ENCODE measurements at places on chromosomes 5 and 9.

- H3K4me1 ChIP-seq = peaks cover 25% of the 10 kb centered on the region
- DNase-seq = no peak
- H3K36me3 ChIP-seq = no peaks in the 10 kb centered on the region
- no peak overlapping the region for H3K4me3 ChIP-seq
- no peak overlapping the region for H3K27ac ChIP-seq
Observed at GRCh38 chr5:74153255-74153790, 487.2 kb downstream of the ENC1 start.

DNA sequence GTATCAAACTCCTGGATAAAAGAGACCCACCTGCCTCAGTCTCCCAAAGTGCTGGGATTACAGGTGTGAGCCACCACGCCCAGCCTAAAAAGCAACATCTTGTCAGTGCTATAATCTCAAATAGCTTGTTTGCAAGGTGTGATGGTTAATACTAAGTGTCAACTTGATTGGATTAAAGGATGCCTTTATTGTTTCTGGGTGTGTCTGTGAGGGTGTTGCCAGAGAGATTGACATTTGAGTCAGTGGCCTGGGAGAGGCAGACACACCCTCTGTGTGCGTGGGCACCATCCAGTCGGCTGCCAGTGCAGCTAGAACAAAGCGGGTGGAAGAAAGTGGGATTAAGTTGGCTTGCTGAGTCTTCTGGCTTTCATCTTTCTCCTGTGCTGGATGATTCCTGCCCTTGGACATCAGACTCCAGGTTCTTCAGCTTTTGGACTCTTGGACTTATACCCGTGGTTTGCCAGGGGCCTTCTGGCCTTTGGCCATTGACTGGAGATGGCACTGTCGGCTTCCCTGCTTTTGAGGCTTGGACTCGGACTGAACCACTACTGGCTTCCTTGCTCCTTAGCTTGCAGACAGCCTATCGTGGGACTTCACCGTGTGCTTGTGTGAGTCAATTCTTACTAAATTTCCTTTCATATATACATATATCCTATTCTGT is 28.1 kb downstream of the TARS1 start:
- no peaks in the 10 kb centered on the region for H3K27me3 ChIP-seq
- H3K36me3 ChIP-seq = peaks cover 52% of the 10 kb centered on the region
- H3K27ac ChIP-seq = no peak overlapping the region

DNA sequence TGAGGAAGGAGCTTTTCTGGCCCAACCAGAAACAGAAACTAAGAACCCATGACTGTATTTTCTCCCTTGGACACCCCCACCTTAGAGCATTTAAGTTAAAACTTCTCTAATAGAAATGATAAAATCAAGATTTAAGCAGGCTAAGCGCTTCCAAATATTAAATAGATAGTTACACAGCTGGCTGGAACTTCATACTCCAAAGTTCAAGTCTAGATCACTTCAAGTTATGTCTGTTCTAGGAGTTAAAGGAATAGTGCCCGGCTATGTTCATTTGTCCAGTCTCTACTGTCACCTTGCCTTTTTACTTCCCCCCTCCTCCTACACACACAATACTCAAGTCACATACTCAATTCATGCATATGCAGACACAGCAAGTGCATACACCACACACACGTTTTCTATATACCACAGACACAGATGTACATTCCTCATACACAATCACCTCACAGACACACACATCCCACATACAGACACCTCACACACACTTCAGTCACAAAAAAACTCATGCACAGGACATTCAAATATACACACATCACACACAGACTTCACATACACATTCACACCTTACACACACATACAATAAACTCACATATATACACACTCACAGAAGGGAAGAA is 237.7 kb downstream of the PDE4D start:
- peaks cover 5% of the 10 kb centered on the region for H3K4me1 ChIP-seq
- H3K36me3 ChIP-seq = no peaks in the 10 kb centered on the region
- DNase-seq = no peak
- no peak overlapping the region for H3K27ac ChIP-seq
- H3K27me3 ChIP-seq = no peaks in the 10 kb centered on the region

- H3K4me1 ChIP-seq = peaks cover 84% of the 10 kb centered on the region
- no peak overlapping the region for H3K4me3 ChIP-seq
- DNase-seq = no peak
- H3K27ac ChIP-seq = peak overlapping the region; percentile 43
Observed at GRCh38 chr5:83562791-83563557, 91.4 kb downstream of the VCAN start.

- H3K4me1 ChIP-seq = peaks cover 14% of the 10 kb centered on the region
- no peaks in the 10 kb centered on the region for H3K36me3 ChIP-seq
- H3K27ac ChIP-seq = no peak overlapping the region
- no peak overlapping the region for H3K4me3 ChIP-seq
- H3K27me3 ChIP-seq = no peaks in the 10 kb centered on the region
- DNase-seq = no peak
Observed at GRCh38 chr5:133244242-133244641, 192.4 kb downstream of the HSPA4 start.

GRCh38 chr5:146076455-146076854 is 28.9 kb downstream of the PLAC8L1 start:
- DNase-seq = no peak
- H3K4me3 ChIP-seq = no peak overlapping the region
- no peaks in the 10 kb centered on the region for H3K36me3 ChIP-seq
- peaks cover 17% of the 10 kb centered on the region for H3K4me1 ChIP-seq
- H3K27ac ChIP-seq = no peak overlapping the region
- H3K27me3 ChIP-seq = peaks cover 5% of the 10 kb centered on the region

GRCh38 chr5:78675956-78676730 is 27.6 kb upstream of the LHFPL2 start:
- H3K27ac ChIP-seq = no peak overlapping the region
- H3K27me3 ChIP-seq = no peaks in the 10 kb centered on the region
- DNase-seq = no peak
- H3K36me3 ChIP-seq = no peaks in the 10 kb centered on the region

DNA sequence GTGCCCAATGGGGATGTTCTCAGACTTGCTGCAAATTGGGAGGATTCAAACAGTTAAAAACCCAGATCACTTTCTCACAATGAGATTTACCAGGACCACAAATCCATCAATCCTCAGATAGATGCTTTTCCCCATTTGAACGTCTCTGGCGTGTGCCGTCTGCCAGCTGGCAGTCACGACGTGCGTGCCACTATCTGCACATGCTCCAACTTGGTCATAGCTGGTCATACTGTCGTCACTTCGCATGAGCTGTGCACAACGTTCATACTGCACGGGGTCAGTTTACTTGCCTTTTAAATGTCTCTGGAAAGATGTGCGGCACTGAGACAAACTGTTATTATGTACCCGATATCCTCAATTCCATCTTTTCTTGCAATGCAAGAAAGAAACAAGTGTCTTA is 118.3 kb upstream of the RAPGEF1 start:
- no peak overlapping the region for H3K27ac ChIP-seq
- DNase-seq = no peak
- no peak overlapping the region for H3K4me3 ChIP-seq
- no peaks in the 10 kb centered on the region for H3K4me1 ChIP-seq
- peaks cover 30% of the 10 kb centered on the region for H3K36me3 ChIP-seq

- DNase-seq = no peak
- H3K27ac ChIP-seq = no peak overlapping the region
- H3K27me3 ChIP-seq = no peaks in the 10 kb centered on the region
- no peaks in the 10 kb centered on the region for H3K36me3 ChIP-seq
- no peaks in the 10 kb centered on the region for H3K4me1 ChIP-seq
- H3K4me3 ChIP-seq = no peak overlapping the region
Observed at GRCh38 chr9:25205285-25205684, 473.0 kb downstream of the TUSC1 start.

DNA sequence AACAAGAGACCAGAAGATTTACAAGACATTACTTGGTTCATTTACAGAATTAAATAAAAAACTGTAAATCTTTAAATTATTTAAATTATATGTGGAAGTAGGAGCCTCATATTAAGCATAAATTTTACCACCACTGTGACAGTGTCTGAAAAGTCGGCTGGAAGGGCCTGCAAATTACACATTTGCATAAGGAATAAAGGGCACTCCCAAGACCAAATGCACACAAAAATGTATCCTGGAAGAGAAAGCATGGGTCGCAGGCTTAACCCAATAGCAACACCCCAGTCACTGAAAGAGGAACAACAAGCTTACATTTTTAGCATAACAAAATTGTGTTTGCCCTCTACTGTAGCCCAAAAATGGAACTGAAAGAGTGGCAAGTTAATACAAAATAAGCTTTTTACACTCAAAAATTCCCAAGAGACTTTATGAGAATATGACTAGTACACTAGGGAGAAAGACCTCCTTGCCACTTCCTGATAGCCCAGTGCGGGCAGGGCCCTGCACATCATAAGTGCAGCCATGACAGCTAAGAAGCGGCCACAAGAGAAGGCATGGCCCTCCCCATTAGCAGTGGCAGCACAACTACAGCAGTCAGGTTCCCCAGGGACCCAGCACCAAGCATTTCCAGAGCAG is 482.0 kb downstream of the DTWD2 start:
- H3K4me3 ChIP-seq = no peak overlapping the region
- no peaks in the 10 kb centered on the region for H3K4me1 ChIP-seq
- no peak for DNase-seq

GRCh38 chr9:133873461-133873891 is 118.6 kb downstream of the VAV2 start:
- H3K27me3 ChIP-seq = no peaks in the 10 kb centered on the region
- H3K4me1 ChIP-seq = peaks cover 52% of the 10 kb centered on the region
- H3K27ac ChIP-seq = peak overlapping the region; percentile 91
- no peaks in the 10 kb centered on the region for H3K36me3 ChIP-seq
- peak overlapping the region; percentile 16 for H3K4me3 ChIP-seq

DNA sequence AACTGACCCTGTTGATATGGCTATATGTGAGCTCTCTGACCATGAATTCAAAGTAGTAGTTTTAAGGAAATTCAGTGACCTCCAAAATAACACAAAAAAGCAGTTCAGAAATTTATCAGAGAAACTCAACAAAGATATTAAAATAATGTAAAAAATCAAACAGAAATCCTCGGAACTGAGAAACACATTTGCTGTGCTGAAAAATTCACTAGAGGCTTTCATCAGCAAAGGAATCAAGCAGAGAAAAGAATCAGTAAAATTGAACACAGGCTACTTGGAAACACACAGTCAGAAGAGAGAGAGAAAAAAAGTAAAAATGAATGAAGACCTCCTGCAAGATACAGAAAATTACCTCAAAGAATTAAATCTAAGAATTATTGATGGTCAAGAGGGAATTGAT is 417.2 kb downstream of the TMEM232 start:
- H3K27ac ChIP-seq = no peak overlapping the region
- H3K36me3 ChIP-seq = peaks cover 12% of the 10 kb centered on the region
- H3K27me3 ChIP-seq = no peaks in the 10 kb centered on the region
- H3K4me1 ChIP-seq = no peaks in the 10 kb centered on the region
- H3K4me3 ChIP-seq = no peak overlapping the region

- no peak overlapping the region for H3K4me3 ChIP-seq
- H3K27me3 ChIP-seq = no peaks in the 10 kb centered on the region
- H3K36me3 ChIP-seq = peaks cover 2% of the 10 kb centered on the region
- H3K27ac ChIP-seq = no peak overlapping the region
- peaks cover 19% of the 10 kb centered on the region for H3K4me1 ChIP-seq
Observed at GRCh38 chr9:131722255-131722654, 17.6 kb downstream of the RAPGEF1 start.

- H3K27ac ChIP-seq = no peak overlapping the region
- H3K4me3 ChIP-seq = no peak overlapping the region
- H3K27me3 ChIP-seq = peaks cover 12% of the 10 kb centered on the region
- no peaks in the 10 kb centered on the region for H3K36me3 ChIP-seq
- DNase-seq = no peak
Observed at GRCh38 chr9:68974431-68974830, 39.5 kb downstream of the PRKACG start.

DNA sequence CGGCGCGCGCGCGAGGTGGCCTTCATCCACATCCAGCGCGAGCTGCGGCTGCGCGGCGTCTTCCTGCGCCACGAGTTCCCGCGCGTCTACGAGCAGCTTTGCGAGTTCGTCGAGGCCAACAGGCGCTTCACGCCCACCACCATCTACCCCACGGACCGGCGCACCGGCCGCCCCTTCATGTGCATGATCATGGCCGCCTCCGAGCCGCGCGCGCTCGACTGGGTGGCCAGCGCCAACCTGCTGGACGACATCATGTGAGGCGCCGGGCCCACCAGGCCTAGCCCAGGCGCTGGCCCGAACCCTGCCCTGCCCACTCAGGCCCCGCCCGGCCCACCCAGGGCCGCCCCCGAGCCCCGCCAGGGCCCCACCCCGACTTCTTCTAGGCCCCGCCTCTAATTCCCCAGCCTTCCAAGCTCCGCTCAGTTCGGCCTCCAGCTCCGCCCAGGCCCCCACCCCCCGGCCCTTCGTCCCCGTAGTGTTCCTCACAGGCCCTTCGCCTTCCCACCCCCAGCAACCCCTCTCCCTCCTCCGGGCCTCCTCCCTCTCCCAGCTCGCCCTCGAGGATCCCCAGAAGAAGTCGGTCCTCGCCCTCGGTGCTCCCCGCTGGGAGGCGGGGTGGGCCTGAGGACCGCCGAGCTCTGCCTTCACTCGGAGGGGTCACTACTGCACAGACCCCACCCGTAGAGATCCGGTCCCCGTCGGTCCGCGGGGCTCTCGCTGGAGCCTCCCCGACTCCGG is 2.0 kb upstream of the PHPT1 start:
- peak overlapping the region; percentile 97 for H3K27ac ChIP-seq
- no peaks in the 10 kb centered on the region for H3K27me3 ChIP-seq
- peaks cover 2% of the 10 kb centered on the region for H3K36me3 ChIP-seq
- peak overlapping the region; percentile 96 for H3K4me3 ChIP-seq

- H3K4me1 ChIP-seq = no peaks in the 10 kb centered on the region
- no peak overlapping the region for H3K4me3 ChIP-seq
- H3K27me3 ChIP-seq = peaks cover 1% of the 10 kb centered on the region
- no peaks in the 10 kb centered on the region for H3K36me3 ChIP-seq
- no peak overlapping the region for H3K27ac ChIP-seq
Observed at GRCh38 chr5:19745247-19745646, 242.8 kb downstream of the CDH18 start.

- no peaks in the 10 kb centered on the region for H3K4me1 ChIP-seq
- no peaks in the 10 kb centered on the region for H3K27me3 ChIP-seq
- H3K27ac ChIP-seq = no peak overlapping the region
- DNase-seq = no peak
- no peaks in the 10 kb centered on the region for H3K36me3 ChIP-seq
Observed at GRCh38 chr5:65489119-65489518, 7.4 kb upstream of the ADAMTS6 start.

DNA sequence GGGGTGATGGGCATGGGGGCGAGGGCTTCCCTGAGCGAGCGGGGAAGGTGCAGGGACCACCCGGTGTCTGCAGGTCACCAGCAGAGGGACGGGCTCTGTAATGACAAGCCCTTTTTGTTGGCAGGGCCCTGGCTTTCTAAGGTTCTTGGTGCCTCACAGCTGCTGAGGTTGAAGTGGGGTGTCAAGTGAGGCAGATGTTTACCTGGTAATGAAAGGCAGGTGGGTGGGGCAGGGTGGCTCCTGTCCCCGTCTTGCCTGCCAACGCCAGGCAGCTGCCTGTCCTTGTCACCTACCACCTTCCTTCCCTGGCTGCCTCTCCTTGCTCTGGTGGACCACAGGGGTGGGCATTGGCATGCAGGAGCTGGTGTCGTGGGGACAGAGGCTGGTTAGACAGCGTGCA is 41.0 kb upstream of the SEMA4D start:
- no peak for DNase-seq
- H3K27me3 ChIP-seq = peaks cover 5% of the 10 kb centered on the region
- no peak overlapping the region for H3K27ac ChIP-seq
- no peak overlapping the region for H3K4me3 ChIP-seq
- peaks cover under 1% of the 10 kb centered on the region for H3K4me1 ChIP-seq
- no peaks in the 10 kb centered on the region for H3K36me3 ChIP-seq

GRCh38 chr5:95925939-95926338 is 35.7 kb downstream of the ELL2 start:
- peaks cover 46% of the 10 kb centered on the region for H3K4me1 ChIP-seq
- H3K27me3 ChIP-seq = no peaks in the 10 kb centered on the region
- peaks cover 5% of the 10 kb centered on the region for H3K36me3 ChIP-seq
- H3K27ac ChIP-seq = no peak overlapping the region
- DNase-seq = no peak
